Fibroblast of villous mesenchyme (primary cell): ENCODE measurements at places on chromosomes 12 and 14. TPM values are rescaled to one million over a fixed set of nuclear protein-coding genes. Genes with fewer than 3 reads are reported as not detected.

DNA sequence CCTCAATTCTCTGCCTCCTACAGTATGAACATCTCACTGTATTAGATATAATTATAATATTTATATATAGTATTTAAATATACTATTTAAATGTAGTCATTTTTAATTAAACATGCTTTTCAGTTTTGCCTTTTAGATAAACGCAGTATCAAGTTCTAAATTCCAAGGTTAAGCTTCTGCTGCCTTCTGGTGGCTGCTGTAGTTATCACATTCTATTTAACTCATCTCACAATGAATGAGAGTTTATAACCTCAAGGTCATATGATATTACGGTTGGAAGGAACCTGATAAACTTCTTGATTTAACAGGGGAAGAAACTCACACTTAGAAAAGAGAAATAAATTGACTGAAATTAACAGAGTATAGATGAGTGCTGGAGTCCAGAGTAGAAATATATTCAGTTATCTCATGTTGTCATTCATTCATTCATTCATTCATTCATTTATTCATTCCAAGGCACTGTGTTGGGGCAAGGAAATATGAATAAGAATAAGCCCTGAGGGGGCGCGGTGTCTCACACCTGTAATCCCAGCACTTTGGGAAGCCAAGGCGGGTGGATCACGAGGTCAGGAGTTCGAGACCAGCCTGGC is 31.9 kb downstream of the GUCY2C start:
- peak; percentile 40 for DNase-seq

- DNase-seq = no peak
These were observed 1180.6 kb downstream of the VRK1 start for GRCh38 chr14:97977651-97978261.

DNA sequence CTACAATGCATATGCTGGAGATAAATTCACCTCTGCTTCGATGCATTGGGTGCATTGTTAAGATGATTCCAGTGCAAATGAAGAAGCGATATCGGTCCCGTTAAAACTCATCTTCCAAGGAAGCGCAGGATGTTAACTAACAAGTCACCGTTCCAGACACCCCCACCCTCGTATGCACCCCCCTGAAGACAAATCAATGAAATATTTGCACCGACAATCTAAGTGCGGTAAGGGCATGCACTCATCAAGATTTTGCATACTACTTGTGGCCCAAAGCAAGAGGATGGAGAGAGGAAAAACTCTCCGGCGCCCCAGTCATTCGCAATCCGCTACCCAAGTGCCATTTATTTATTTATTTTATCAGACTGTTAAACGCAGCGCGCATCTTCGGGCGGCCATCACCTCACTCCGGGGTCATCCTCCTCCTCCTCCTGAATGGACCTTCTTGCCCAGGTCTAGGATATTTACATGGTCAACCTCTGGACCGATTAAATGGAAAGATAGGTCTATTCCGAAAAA is 1.2 kb downstream of the NOVA1 start:
- DNase-seq = peak; percentile 8

DNA sequence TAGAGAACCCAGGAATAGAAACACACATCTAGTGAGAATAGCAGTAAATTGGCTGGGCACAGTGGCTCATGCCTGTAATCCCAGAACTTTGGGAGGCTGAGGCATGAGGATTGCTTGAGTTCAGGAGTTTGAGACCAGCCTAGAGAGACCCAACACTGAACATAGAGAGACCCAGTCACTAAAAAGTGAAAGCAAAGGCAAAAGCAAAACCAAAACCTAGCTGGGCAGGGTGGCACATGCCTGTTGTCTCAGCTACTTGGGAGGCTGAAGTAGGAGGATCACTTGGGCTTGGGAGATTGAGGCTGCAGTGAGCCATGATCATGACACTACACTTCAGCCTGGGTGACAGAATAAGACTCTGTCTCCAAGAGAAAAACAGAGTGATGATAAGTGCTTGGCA is 37.5 kb upstream of the MIS18BP1 start:
- no peak for DNase-seq

DNA sequence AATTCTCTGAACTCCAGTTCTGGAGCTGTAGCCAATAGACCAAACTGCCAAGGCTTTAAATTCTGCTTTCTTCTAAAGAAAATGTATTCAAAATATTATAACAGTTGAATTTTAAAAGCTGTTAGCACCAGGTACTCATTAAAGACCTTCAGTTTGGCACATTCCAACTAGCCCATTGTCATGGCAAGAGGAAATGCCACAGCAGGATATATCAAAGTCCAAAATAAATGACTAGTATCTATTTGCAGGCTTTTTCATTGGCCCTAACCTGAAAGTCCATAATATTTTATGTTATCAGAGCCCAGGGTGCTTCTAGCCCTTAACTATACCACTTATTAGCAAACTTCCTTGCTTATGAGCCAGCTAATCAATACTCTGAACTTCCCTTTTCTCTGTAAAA is 3.1 kb upstream of the RIC8B start:
- DNase-seq = no peak

MORN3 gene
- total RNA-seq = 0.32 TPM in 1 of 2 replicates, not detected in the other

ELK3 gene
- total RNA-seq = 23.2 and 24.6 TPM in 2 replicates

PSMA6 gene
- total RNA-seq = 217 and 256 TPM in 2 replicates
